Putamen (tissue), 1 donor: ENCODE measurements at places on chromosomes 16 and 17.

GRCh38 chr17:1067282-1067956 lies 70.5 kb downstream of the TIMM22 start:
- DNase-seq: no peak

DNA sequence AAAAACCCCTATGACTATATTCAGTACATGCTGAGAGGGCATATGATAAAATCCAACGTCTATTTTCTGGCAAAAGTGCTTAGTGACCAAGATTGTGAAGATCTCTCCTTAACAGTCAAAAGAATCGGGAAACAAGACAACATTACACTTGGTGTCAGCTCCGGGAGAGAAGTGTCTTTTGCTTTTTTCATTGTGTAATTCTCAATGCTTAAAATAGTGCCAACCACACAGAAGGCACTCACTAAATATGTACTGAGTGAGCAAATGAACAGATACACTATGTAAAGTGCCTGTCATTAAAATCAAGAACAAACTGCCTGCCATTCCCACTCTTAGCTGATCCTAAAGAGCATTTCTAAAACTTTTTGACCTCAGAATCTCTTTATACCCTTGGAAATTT lies 34.1 kb downstream of the VPS53 start:
- peak; percentile 65 for DNase-seq

DNA sequence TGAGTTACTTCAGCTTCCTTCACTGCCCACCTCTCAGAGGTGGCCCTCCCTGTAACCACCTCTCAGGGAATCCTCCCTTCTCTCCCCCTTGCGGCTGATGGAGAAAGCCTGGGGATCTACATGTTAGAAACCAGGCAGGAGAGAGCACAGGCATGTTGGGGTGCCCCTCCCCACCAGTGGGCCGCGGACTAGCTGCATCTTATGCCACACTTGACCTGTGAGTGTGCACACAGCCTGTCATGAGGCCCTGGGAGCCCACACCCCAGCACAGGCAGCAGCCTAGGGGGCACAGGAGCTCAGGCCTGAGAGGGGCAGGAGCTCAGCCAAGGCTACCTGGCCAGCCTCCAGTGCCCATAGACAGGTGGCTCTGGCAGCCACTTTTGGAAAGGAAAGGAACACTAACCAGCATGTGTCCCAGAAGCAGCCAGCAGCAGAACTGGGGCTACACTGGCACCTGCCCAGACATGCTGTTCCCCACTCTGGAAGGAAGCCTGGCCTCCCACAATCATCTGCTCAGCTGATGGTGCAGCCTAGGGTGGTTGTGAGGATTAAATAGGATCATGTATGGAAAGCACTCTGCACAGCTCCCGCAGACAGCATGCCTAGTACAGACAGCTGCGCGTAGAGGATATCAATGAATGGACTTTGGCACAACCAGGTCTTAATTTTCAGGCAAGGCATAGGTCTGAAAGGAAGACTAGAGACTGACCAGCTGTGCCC lies 60.5 kb downstream of the TMEM132E start:
- no peak for DNase-seq

DNA sequence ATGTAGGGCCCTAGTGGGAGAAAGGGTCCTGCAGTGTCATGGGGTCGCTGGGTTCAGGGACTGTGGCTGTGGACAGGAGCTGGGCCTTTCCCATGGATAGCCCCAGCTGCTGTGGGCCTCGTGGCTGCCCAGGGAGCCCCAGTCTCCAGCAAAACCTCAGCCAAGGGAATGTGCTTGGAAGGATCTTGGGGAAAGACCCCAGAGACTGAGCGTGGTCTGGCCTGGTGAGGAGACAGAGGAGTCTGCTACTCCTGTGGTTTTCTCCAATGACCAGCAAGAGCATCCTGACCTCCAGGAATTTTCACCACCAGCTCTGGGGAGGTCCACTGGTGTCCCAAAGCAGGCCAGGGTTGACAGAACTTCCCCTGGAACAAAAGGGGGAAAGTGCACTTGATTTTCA lies 42.3 kb downstream of the RNF112 start:
- no peak for DNase-seq

- no peak for DNase-seq
Observed at GRCh38 chr17:11380761-11381160, 139.7 kb downstream of the SHISA6 start.

- DNase-seq: no peak
Observed at GRCh38 chr17:51387582-51387981, 127.2 kb downstream of the UTP18 start.

DNA sequence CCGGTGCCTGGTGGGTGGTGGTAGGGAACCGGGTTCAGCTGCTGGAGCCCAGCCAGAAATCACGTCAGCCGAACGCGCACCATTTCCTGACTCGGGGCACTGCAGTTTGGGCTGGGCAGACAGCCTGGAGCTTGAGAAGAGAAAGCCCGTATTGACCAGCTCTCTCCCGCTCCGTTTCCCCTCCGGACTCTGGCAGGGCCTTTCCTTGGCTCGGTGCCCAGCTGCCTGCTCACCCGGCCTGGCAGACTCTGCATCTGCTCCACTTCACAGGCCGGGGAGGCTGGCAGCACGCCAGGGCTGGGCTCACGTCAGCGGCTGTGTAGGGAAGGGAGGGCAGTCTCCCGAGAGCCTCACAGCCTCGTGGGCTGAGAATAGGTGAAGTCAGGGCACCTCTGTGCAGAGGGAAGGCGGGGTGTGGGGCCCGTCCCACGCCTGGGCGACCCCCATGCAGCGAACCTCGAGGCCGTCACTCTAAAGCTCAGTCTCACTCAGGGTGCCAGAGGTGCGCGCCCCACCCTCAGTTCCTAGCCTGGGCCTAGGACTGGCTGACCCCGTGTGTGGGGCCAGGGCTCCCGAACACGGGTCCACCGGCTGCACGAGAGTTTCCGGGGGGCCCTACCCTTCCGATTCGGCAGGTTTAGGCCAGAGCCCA lies 59.1 kb downstream of the OR1D5 start:
- DNase-seq: peak; percentile 99

GRCh38 chr17:71572343-71572742 lies 548.5 kb upstream of the SOX9 start:
- no peak for DNase-seq

DNA sequence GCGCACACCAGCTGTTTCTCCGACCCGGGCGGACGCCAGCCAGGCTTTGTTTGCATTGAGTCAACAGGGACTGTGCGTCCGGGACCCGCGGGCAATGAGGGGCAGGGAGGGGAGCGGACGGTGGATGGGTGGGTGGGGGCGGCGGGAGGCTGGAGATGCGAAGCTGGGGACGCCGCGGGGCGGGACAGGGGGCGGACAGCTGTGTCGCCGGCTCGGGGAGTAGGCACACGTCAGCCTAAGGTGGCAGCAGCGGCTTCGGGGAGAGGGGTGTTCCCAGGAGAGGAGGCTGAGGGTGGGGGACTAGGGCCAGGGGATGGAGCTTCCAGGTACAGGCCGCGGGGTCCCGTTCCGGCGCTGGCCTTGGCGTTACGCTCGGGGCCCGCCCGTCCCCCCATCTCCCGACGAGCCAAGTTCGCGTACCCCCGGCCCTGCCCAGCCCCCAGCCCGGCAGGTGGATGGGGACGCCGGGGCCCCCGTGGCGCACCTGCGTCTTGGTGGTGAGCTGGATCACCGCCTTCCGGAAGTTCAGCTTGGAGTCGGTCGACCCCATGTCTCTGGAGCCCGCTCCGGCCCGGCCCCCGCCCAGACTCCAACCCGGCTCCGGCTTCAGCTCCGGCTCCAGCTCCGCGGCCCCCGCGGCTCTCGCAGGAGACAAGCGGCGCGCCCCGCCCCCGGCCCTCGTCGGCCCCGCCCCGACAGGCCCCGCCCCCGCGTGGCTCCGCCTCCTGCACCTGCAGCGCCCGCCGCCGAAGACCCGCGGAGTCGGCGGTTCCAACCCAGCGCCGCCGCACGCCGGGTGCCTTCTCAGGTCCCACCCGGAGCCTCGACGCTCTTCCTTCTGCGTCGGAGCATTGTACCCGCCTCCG lies at the start of gene HID1:
Gene HID1 (minus strand): TSS at position 653 of the 866 bp plus-strand sequence. CDS start 103 bp downstream, at position 550.
- peak; percentile 80 for DNase-seq

- DNase-seq: no peak
Observed at GRCh38 chr16:23214796-23215195, 32.3 kb downstream of the SCNN1G start.

DNA sequence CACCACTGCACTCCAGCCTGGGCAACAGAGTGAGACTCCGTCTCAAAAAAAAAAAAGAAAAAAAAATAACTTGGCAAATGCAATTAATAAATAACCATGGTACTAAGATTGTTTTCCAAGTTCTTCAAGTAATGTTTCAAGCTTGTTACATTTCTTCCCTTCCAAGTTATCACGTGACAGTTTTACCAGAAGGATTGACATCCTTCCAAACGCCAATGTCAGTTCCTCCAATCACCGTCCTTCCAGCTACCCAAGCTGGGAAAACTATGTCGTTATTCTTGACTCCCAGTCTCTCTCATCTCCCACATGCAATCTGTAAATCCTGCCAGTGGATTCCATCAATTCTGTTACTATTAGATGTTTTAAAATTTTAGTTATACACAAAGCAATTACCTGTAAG lies 3.9 kb upstream of the PHAF1 start:
- DNase-seq: no peak

DNA sequence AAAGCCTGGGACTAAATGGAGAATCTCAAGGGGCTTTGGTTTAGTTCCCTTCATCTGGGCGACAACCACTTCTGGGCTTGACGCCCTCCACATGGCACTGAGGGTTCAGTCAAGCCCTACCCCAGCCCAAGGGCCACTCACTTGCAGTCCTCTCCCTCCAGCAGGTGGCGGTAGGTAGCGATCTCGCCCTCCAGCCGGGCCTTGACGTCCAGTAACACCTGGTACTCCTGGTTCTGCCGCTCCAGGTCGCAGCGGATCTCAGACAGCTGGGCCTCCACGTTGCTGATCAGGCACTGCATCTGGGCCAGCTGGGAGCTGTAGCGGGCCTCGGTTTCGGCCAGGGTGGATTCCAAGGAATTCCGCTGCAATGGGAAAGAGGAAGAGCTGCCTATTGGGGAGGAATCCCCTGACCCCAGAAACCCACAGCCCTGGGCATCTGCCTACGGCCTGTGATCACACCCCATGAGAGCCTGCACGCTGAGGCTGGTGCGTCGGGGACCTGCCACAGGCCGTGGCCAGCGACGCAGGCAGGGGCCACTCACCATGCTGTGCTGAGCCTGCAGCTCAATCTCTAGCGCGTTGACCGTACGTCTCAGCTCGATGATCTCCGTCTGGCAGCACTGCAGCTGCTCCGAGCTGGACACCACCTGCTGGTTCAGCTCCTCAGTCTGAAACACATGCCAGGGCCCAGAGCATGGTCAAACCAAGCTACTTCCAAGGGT lies 2.7 kb downstream of the KRT36 start:
- DNase-seq: no peak

GRCh38 chr16:68985855-68986254 lies 119.6 kb upstream of the HAS3 start:
- DNase-seq: no peak

DNA sequence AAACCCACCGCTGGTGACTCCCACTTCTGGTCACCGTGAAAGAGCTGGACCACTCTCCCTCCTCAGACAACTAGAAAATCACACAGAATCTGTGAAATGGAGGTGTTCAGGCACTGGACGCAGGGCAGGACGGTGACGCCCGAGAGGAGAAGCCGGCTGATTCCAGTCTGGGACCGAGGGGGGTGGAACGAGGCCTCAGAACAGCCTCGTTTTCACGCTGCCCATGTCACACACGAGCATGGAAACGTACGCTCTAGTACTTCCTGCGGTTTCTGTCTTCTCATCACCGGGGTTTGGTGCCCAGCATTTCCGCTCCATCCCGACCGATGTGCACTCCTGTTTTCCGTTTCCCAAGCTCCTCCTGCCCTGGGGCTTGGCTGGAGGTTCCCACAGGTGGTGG lies 101.8 kb upstream of the METRNL start:
- no peak for DNase-seq

DNA sequence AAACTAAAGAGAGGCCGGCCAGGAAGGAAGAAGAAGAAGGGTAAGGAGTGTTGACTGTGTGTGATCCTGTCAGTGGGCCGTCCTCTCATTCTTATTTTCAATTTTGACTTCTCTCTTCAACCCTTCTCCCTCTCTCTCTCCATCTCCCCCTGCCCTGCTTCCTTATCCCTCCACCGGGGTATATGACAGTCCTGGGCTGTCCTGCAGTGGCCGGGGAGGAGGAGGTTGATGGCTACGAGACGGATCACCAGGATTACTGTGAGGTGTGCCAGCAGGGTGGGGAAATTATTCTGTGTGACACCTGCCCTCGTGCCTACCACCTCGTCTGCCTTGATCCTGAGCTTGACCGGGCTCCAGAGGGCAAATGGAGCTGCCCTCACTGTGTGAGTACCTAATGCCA lies 5.6 kb downstream of the CHD3 start:
- no peak for DNase-seq

- DNase-seq: no peak
Observed at GRCh38 chr17:17819561-17819995, 17.2 kb downstream of the SREBF1 start.

GRCh38 chr17:78929908-78930775 lies 5.0 kb upstream of the TIMP2 start:
- no peak for DNase-seq

GRCh38 chr16:4891886-4892216 lies 44.6 kb downstream of the UBN1 start:
- DNase-seq: no peak

DNA sequence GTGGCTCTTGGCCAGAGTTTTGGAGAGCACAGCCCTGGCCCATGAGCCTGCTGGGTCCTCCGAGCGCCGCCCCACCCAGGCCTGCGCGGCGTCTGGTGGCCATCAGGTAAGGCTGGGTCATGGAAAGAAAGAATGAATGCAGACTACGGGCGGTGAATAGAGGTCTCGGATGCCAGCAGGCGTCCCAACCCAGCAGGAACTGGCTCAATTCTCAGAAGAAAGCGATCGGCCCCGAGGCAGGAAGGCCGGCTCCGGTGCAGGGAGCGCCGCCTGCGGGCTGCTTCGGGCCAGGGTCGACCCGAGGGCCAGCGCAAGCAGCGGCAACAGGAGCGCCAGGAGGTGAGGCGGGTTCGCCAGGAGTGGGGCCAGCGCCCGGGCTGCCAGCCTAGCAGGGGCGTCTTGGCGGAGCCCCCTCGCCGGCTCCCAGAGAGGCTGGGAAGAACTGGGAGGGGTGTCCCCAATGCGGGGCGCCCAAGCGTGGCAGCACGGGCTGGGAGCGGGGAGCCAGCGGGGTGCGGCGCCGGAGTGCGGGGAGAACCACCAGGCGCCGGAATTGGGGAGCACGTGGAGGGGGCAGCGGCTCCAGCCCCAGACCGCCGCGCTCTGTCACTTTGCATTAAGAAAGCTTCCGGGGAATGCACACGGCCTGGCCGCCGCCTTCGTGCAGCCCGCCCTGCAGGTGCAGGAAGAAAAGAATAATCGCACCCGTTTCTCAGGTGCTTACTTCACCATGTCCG lies 7.1 kb upstream of the TMC5 start:
- DNase-seq: no peak
